Osteoblast (primary cell): ENCODE measurements at places on chromosomes 7 and 10. TPM values are rescaled to one million over a fixed set of nuclear protein-coding genes. Genes with fewer than 3 reads are reported as not detected.

The CALML3 gene
- not detected in 2 replicates for total RNA-seq

The SAMD8 gene
- 30.6 and 31.5 TPM in 2 replicates for total RNA-seq

The ADAM22 gene
- 0.36 and 0.59 TPM in 2 replicates for total RNA-seq

The TSPAN12 gene
- 0.59 and 1.8 TPM in 2 replicates for total RNA-seq

The TMEM60 gene
- total RNA-seq, result 20.3 and 20.6 TPM in 2 replicates

The FAM170B gene
- not detected in 2 replicates for total RNA-seq

The CDH23 gene
- under 0.01 and 0.36 TPM in 2 replicates for total RNA-seq

The LRMDA gene
- total RNA-seq, result 17.1 and 18.5 TPM in 2 replicates

The SLC12A9 gene
- 19.5 and 20.0 TPM in 2 replicates for total RNA-seq

The ERVW-1 gene
- not detected in 2 replicates for total RNA-seq

The FOXI2 gene
- not detected in 2 replicates for total RNA-seq

The RASA4B gene
- total RNA-seq, result 1.8 and 3.3 TPM in 2 replicates

The PPP1R17 gene
- not detected in 2 replicates for total RNA-seq

The CXCL12 gene
- 288 and 358 TPM in 2 replicates for total RNA-seq

The ENKUR gene
- total RNA-seq, result 0.59 TPM in 1 of 2 replicates, not detected in the other
